Cardiac muscle cell (in vitro differentiated cells and primary cell): ENCODE measurements at places on chromosomes 12 and 14.

- peak; percentile 56 for DNase-seq
Observed at GRCh38 chr12:99619389-99620158, 28.0 kb upstream of the GARIN6 start.

DNA sequence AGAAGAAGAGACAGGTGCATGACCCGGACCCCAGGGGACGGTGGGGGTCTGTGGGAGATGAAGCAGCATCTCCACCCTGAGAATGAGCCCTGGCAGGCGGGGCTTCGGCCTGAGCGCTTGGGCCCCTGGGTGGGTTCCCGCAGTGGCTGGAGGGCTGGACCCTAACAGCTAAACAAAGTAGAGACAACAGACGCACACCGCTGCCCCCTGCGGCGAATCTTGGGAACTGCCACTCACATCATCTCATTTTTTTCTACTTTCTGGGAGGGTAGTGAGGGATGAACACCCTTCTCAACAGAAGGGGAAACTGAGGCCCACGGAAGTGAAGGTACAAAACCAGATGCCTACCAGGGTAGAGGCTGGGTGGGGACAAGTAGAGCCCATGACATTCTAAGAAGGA is 104.7 kb downstream of the RFLNA start:
- no peak for DNase-seq

DNA sequence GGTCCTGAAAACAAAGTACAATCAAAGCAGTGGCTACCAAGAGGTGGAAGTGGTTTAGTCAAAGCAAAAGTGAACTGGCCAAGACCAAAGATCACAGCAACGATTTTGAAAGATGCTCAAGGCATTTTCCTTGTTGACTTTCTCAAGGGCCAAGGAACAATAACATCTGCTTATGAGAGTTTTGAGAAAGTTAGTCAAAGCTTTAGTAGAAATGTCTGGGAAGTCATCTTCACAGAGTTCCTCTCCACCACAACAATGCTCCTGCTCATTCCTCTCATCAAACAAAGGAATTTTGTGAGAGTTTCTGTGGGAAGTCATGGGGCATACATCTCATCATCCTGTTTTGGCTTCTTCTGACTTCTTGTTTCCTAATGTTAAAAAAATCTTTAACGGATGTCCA is 80.1 kb downstream of the PLEKHA5 start:
- DNase-seq: no peak

GRCh38 chr12:14938301-14938700 is at the start of gene ERP27:
ERP27 (minus strand) TSS chr12:14938537; CDS start chr12:14938508, 29 bp downstream.
- no peak for DNase-seq

GRCh38 chr12:49138587-49138986 is 7.4 kb upstream of the TUBA1B start:
- peak; percentile 35 for DNase-seq

DNA sequence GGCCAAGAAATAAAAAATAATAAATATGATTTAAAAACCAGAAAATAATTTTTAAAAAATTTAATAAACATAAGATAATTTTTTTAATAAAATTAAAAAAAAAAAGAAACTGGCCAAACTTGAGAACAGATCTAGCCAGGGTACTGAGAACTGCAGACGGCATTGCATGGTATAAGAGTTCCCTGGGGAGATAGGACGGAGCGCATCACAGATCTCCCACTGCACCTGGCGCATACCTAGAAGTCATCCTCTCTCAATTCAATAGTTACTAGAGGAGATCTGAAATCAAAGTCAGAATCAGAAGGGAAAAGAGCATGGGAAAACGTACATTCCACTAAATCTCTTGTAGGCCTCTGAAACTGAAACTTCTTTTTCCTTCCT is 58.9 kb upstream of the BCL2L14 start:
- DNase-seq: no peak

DNA sequence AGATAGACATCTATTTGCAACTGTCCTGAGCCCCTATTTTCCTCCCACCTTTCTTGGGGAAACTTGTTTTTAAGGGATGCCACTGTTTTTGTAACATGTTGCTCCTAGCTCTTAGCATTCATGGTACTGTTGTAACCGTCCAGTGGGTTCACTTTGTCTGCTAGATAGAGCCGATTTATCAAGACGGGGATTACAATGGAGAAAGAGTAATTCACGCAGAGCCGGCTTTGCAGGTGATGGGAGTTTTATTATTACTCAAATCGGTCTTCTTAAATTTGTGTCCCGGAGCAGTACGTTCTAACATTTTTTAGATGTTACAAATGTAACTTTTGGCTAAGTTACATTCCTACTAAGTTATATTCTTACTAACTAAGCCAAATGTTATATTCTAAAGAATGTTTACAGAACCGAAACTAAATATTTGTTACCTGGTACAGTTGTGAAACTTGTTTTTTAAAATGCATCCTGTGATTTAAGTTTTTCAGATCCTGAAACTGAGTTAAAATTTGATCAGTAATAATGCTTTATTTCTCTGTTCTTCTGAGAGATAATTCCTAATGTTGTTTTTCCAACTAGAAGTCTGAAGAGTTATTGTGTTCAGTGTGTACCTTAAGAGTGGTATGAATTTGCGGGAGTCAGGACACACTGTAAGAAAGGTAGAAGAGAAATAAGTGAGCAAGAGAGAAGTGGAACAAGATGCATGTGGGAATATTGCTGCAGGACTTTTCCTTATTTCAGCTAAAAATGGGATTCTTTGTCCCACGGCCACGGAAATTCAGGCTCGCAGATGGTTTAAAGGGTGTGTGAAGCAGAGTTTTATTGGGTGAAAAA is 20.6 kb upstream of the CLEC2D start:
- no peak for DNase-seq
